CD8-positive, alpha-beta T cell (primary cell): ENCODE measurements at places on chromosomes 1 and 21.

- no peak for DNase-seq
These were observed 303.9 kb downstream of the SEC16B start for GRCh38 chr1:177665935-177666334.

- DNase-seq: no peak
These were observed 315.3 kb downstream of the OMA1 start for GRCh38 chr1:58231204-58231603.

GRCh38 chr1:182035097-182035770 is 26.3 kb downstream of the ZNF648 start:
- no peak for DNase-seq

DNA sequence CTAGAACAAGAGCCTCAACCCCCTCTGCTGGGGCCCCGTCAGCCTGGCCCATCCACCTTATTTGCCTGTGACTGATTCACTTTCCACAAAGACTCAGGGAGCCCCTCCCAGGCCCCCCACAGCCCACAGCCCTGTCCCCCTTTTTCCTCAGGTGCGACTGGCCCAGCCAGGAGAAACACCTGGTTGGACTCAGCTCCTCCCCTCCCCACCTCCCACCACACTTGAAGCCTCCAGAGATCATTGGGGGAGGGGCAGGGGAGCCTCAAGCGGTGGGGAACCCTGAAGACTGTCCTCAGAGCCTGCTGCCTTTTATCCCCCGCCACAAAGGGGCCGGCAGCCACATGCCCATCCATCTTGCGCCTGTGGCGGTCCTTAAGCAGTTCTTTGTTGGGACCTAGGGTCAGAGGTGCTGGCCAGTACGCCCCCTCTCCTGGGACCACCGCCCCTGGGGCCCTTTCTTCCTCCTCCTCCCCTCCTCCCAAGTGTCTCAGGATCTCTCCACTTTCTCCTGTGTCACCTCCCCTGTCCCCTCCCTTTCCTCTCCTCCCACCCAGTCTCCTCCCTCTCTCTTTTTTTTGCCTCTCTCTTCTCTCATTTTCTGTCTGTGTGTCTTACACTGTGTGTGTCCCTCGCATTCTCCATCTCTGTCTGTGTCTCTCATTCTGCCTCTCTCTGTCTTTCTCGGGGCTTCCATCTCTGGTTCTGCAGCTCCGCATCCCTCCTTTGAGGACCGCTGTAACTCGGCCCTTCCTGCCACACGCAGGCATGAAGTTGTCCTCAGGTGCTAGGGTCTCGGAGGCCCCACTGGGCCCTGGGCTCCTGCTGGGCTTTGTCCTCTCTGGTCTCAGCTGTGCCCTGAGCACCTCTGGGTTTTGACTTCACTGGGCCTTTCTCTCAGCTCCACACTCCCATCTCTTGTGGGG is 12.2 kb downstream of the CRABP2 start:
- peak; percentile 37 for DNase-seq

- DNase-seq: no peak
These were observed 15.8 kb upstream of the SH2D2A start for GRCh38 chr1:156832434-156832833.

DNA sequence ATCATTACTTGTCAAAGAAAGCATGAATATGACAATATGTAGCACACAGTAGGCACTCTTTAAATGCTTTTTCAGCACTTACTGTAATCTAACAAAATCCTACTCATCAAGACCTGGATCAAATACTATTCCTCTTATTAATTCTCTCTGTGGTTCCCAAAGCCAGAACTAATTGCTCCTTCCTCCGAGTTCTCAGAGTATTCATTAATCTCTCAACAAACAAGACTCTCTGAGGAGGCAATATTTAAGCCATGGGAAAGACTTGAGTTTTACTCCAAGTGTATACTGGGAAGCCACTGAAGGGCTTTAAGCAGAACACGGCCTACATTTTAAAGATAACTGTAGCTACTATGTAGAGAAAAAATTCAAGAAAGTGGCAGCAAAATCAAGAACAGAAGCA is 79.7 kb downstream of the ENAH start:
- no peak for DNase-seq

- DNase-seq: no peak
These were observed 64.9 kb downstream of the PRKACB start for GRCh38 chr1:84208935-84209334.

DNA sequence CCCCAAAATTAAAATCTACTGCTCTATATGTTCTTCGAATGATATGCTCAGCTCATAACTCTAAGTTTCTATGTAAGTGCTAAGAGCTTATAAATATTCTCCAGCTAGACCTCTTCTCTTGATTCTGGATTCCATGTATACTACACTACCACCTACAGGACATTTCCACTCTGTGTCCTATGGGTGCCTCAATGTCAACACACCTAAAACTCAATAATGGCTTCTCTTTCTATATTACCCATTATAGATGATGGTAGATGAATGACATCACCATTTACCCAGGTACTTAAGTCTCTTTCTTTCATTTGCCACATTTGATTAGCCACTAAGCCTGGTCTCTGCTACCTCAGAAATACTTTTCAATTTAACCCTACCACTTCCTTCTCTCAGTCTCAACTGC is 41.3 kb downstream of the TBX19 start:
- no peak for DNase-seq

DNA sequence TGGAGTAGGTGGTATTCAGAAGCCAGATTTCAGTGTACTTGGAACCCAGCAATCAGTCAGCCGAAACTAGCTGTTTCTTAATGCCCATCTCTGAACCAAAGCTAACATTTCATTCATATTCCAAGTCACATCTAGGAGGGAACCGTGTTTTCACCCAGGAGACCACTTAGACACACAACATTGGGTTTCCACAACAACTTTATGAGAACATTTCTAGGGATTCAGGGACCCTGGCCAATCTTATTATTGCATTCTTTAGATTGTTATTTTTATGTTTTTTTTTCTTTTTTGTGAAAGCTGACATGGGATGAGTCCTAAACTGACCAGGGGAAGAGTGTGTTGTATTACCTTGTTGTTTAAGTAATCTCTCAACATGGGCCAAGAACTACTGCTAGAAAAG is 72.5 kb upstream of the KIAA0040 start:
- DNase-seq: no peak

- no peak for DNase-seq
These were observed 8.0 kb downstream of the S100A9 start for GRCh38 chr1:153365696-153366095.

DNA sequence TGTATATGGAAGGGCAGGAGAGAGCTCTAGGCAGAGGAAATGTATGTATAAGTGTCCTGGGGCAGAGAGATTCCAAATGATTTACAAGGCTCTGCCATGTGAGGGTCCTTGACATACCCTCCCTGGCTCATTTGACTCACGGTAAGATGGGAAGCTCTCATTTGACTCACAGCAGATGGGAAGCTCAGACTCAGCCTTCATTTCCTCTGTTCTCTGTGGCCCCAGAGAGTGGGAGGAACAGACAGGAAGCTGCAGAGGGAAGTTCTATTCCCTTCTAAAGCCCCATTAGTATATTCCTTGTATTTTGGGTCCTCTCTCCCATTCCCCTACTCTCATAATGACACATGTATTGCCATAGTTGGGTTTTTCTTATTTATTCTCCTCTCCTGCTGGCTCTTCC is 44.9 kb downstream of the FOXD2 start:
- no peak for DNase-seq

DNA sequence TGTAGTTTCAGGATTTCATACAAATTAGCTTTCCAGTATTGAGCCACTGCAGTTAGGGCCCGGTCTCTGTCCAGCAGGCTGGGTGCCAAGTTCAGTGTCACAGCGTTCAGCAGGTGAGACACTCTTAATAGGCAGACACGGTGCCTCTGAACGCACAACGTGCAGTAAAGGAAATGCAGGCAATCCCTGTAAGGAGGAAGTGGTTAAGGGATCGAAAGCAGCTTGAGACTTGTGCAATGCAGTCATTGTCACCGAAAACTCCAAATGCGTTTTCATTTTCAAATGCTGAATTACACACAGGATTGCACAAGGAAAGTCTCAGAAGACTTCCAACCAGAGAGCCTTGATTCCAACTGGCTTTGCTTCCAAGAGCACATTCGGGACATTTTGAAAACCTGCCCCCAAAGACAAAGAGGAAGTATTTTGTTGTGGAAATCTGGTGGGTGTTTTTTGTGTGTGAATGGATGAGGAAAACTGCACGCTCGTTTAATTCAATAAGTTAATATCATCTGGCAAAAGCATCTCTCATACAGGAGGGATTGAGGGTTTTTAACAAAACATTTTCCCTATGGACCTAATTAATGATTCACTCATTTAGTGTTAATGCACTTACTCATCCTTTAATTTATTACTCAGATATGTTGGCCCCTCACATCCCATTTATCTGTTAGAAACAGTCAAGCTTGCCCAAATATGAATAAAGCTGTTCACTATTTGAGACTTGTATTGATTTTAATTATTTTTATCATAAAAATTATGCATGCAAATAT is 61.6 kb downstream of the PTGS2 start:
- DNase-seq: peak; percentile 32

DNA sequence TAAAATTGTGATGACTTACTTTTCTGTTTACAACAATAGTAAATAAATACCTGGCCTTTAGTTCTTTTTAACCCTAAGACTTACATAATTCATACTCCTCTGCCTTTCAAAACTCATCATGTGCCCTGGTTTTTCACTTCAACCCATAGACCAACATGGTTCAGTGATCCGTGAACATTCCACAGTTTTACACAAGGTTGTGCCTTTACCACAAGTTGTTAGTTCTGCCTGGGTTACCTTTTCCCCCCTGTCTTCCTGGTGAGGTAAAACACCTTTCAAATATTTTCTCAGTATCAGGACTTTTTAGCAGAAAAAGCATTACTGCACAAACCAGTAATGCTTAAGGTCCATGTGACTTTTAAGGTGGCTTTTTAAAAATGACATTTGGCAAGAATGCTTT is 1466.4 kb downstream of the PLA2G4A start:
- DNase-seq: no peak

DNA sequence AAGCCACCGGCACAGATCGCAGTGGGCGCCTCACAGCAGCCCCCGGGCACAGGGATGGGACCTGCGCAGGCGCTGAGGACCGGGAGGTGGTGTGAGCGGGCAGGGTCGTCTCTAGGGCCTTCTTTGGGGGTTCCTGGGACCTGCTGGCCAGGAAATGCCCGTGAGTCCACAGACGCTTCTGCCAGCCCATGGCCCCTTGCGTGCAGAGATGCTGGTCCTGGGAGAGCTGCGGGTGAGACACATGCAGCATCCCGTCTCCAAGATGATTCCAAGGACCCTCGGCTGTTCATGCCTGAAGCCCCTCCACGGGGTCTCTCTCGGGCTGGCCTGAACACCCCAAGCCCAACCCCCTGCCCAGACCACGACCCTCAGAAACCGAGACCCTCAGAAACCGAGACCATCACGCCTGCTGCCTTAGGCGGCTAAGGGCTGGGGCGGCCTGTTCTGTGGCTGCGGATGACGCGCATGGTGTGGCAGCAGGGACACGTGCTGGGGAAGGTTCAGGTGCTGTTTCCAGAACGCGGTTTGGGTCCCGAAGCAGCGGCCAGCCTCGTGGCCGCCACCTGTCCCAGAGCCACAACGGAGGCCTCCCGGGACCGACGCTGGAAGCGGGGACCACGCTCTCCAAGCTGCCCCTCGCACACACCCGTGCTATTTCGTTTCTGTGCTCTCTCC is 23.0 kb downstream of the CFAP74 start:
- no peak for DNase-seq
